ENCODE measurements at places on chromosomes 7 and 10.
A peak's percentile ranks its signal among the peaks of the same experiment; 100 is the strongest.

- no peak for DNase-seq
These were observed 500.0 kb downstream of the TYW1 start for GRCh38 chr7:67496589-67496988.

GRCh38 chr10:54985732-54986131, 184.7 kb upstream of the PCDH15 start:
- DNase-seq, result no peak

GRCh38 chr10:18647151-18647550, 4.2 kb downstream of the NSUN6 start:
- no peak for DNase-seq

- no peak for DNase-seq
These were observed 31.9 kb downstream of the SAMD8 start for GRCh38 chr10:75143353-75143752.

GRCh38 chr7:127189886-127190285, 62.9 kb downstream of the GRM8 start:
- DNase-seq, result peak; percentile 71

- no peak for DNase-seq
These were observed 64.8 kb downstream of the APBB1IP start for GRCh38 chr10:26502986-26503385.

- DNase-seq, result no peak
These were observed 23.9 kb downstream of the KLF6 start for GRCh38 chr10:3761021-3761686.

DNA sequence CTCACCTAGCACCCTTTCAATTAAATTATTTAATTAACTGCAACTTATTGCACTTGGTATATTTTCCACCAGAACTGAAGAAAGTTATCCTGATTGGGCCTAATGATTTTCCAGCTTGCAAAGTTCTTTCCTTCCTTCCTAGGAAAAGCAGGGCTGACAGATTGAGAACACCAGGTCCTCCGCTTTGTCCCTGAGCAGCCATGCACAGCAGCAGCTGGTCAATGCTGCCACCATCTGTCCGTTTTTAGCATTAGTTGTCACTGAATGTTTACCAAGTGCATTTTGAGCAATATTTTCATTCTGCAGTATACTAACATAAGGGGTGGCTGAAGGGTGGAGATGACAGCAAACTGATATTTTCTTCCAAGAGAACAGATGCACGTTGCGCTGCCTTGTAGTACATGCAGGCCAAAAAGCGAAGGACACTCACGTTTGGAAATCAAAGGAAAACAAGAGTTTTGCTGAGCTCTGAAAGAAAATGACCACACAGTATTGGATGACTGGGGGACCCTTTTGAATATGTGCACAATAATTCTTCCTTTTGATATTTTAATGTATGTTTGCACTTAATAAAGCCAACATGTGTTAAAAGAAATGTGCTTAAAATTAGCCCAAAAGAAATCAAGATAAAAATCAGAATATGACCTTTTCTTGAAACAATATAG, 248.8 kb upstream of the PTN start:
- peak; percentile 42 for DNase-seq

DNA sequence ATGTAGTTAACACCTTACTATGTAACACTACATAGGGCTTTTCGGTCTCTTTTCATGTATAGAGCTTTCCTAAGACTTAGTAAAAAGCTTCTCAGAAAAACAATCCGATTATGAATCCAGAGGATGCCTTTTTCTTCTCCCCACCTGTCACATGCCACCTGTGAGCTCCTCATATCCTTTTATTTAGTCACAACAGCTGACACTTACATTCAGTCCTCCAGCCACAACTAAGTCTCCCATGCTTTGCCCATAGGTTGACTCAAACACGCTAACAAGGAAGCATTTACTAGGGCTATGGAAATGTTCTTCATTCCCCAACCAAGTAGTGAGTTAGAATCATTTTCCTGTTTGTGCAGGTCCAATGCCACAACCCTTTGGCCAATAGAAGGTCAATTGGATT, 7.9 kb downstream of the ENO4 start:
- peak; percentile 19 for DNase-seq

DNA sequence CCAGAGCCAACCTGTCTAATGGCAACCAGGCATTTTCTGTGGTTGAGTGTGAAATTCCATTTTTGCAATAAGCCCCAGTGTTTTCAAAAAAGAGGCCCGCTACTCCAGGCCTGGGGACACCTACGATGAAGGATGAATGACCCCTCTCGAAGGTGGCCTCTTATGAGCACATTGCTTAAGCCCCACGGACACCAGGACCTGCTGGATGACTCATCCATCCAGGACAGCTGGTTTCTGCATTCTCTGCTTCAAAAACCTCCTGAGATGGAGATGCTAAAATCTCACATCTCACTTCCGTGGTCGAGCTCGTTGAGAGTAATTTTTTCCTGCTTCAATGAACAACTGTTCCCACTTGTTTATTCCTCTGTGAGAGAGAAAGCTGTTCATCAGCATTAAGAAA, 150.2 kb upstream of the FZD8 start:
- DNase-seq, result no peak

GRCh38 chr7:129845972-129846327, 106.8 kb downstream of the UBE2H start:
- DNase-seq, result no peak

GRCh38 chr7:114269714-114270113, 144.9 kb upstream of the FOXP2 start:
- DNase-seq, result no peak

- DNase-seq, result no peak
These were observed 21.1 kb downstream of the TMEM270 start for GRCh38 chr7:73882047-73882402.
